ENCODE measurements at places on chromosomes 7 and 10.
A peak's percentile ranks its signal among the peaks of the same experiment; 100 is the strongest.

GRCh38 chr7:152882576-152883310 is 123.2 kb downstream of the ACTR3B start:
- DNase-seq: no peak

DNA sequence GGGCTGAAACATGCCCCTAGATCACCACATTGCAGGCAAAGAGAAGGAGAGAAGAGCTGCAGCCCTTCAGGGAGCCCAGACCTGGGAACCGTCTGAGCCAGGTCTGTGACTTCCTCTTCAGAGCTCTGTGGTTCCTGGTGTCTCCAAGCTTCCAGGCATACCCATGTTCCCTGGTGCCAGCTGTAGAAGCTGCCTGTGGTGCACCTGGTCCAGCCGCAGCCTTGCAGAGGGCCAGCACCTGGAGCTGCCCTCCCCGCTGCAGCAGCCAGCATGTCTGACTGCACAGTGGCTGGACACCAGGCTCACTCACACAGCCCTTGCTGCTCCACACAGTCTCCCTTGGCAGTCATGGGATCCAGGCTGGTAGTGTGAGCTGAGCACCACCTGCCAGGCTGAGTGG is 33.6 kb downstream of the C7orf25 start:
- DNase-seq: no peak

DNA sequence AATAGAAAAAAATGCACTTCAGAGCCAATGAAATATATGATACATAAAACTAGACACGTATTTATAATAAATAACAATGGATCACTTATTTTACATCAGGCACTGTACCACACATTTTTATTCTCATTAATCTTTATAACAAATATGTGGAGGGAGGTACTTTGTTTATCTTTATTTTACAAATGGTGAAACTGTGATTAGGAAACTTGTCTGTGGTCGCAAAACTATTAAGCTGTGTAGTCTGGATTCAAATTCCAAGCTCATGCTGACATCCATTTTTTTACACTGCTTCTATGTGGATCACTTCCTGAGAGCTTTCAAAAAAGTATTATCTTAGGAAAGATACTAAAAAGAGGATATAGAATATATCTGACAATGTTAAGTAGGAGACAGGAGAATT is 978.6 kb downstream of the SORCS1 start:
- peak; percentile 20 for DNase-seq

GRCh38 chr7:18494821-18495408 is 634 bp upstream of the HDAC9 start:
- peak; percentile 66 for DNase-seq

GRCh38 chr7:113768387-113768786 is 150.4 kb downstream of the PPP1R3A start:
- DNase-seq: no peak
